ENCODE measurements at places on chromosomes 11 and 22.

- peak; percentile 29 for DNase-seq
Observed at GRCh38 chr22:48567213-48567975, 1260.3 kb downstream of the BRD1 start.

DNA sequence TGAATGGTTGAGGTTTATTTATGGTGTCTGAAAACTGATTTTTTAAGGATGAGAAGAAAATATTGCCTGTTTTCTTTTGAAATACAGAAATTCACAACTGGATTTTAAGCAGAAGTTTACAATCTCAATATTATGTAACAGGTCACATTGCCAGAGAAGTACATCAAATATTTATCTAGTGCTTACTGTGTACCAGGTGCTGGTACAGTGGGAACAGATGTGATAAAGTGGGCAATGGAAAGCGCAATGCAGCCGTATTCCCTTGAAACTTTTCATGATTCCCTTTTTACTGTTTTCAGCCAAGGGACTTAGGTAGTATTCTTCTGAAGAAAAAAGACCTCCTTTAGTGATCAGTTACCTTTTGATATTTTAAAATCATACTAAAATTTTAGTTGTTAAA lies 49.6 kb downstream of the TTC17 start:
- no peak for DNase-seq

GRCh38 chr11:117816846-117817367 lies 7.6 kb downstream of the FXYD2 start:
- no peak for DNase-seq

DNA sequence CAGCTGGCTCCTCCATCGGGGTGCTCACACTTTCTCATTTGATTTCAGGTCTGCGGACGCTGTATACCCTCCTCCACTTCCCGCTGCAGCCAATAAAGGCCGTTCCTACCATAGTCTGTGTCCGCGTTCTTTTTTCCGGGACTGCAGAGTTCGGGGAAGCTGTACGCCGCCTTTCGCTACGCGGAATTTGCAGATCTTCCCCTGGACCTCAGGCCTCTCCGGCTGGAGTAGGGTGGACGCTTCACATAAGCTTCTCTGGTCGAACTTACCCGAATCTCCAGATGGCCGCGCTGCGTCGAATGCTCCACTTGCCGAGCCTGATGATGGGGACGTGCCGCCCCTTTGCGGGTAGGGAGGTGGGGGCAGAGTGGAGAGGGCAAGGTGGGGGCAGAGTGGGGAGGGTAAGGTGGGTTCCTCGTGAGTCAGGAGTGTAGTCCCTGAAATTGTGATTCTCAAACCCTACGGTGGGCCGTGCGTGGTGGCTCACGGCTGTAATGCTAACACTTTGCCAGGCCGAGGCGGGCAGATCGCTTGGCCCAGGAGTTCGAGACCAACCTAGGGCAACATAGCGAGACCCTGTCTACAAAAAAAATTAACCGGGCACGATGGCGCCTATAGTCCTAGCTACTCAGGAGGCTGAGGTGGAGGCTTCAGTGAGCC lies 617 bp downstream of the CSKMT start:
- DNase-seq, result no peak

- DNase-seq, result no peak
Observed at GRCh38 chr11:31959716-31960115, 131.2 kb upstream of the RCN1 start.
